GM04503 (cell line): ENCODE measurements at places on chromosomes 2 and 18.

- no peak for DNase-seq
These were observed 6.9 kb upstream of the EHBP1 start for GRCh38 chr2:62698653-62699052.

DNA sequence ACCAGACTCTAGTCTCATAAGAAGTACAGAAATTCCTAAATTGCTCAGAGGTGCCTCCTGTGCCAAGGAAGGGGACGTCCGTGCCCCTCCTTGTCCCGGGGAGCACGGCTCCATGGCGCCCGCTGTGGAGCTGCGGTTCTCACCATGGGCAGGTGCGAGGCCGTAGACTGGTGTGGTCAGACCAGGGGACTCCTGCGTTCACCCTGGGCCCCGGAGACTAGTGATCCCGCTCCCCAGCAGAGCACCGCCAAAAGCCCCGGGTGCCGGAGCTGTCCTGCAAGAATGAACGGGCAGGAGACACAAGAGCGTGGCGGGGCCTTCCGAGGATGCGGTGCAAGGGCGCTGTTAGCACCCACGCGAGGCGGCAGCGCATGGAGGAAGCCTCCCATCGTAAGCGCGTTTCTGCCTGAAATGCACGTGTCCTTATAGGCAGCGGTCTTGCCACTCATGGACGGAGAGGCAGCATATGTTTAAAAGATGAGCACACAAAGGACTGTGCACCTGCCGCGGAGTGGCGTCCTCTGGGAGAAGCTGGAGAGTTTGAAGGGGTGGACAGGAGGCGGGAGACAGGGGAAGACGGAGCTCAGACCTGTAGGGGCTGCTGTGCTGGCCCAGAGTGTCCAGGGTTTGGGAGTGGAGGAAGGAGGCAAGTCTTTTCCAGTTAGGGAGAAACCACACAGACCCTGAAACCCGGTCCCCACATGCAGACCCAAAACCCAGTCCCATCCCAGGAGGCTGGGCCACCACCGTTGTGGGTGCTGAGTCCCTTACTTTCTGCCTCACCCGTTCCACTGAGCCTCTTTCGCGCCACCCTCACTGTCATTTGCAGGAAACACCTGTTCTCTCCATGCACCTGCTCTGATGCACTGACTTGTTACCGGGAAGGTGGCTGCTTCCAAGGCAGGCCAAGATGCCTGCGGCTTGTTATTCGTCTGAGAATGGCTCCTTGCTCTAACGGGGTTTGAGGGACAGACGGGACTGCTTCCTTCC, 7.5 kb upstream of the KCNG2 start:
- no peak for DNase-seq

- no peak for DNase-seq
These were observed 16.6 kb upstream of the HRH4 start for GRCh38 chr18:24443870-24444269.

DNA sequence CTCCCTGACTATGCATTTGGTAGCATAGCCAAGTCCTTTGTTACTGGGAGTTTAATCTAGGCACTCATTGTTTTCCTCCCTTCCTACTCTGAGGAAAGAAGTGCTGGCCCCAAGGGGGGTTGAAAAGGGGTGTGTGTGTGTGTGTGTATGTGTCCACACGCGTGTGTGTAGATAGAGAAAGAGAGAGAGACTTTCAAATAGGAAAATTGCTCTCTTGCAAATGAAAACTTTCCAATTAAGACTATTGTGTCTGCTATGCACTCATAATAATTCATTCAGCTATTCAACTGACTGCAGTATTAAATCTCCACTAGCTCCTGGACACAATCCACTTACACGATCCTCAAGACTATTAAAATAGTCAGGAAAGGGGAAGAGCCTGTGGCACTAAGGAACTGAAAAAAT, 92.9 kb upstream of the CSRNP3 start:
- DNase-seq = no peak

DNA sequence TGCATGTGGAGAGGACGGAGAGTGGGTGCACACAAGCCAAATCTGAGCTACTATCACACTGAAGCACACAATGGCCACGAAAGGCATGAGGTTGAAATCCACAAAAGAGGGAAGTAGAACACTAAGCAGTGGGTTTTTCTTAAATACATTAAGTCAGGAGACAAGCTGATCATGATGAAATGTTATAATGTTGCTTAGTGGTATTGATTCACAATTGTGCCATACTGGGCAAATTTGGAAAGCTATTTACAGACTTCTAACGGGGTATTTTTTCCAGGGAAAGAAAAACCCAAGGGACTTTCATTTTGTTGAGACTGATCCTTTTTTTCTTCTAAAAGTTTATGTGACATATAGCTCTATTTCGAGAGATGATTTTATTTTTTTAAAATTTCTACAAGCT, 100.8 kb upstream of the CNGA3 start:
- DNase-seq = no peak

DNA sequence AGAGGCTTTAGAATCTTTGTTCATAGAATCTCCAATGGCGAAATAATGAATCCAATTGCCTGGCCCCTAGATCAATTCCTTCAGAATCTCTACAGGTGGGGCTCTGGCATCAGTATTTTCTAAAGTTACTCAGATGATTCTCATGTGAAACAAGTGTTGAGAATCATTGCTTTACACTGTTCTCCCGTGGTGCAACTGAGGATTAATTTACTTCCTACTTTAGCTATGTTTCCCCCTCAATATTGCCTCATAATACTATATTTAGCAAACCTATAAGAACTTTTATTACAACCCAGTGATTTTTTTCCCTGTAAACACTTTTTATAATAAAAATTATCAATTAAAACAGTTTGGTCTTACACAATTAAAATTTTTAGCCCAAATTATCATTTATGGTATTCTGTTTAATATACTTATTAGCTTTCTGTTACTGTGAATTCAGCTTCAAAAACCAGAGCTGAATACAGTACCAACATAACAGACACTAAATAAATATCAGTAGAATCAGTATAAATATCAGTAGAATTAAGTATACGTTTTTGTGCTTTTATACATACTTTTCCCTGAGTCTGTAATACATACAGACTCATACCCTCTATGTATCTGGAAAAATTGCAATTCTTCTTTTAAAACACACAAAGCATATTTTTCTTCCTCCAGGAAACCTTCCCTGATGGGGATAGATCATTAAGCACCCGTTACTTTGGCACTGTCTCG, 20.8 kb downstream of the SLC38A11 start:
- DNase-seq = no peak

GRCh38 chr2:236557306-236558030, 12.2 kb upstream of the ACKR3 start:
- DNase-seq = no peak

DNA sequence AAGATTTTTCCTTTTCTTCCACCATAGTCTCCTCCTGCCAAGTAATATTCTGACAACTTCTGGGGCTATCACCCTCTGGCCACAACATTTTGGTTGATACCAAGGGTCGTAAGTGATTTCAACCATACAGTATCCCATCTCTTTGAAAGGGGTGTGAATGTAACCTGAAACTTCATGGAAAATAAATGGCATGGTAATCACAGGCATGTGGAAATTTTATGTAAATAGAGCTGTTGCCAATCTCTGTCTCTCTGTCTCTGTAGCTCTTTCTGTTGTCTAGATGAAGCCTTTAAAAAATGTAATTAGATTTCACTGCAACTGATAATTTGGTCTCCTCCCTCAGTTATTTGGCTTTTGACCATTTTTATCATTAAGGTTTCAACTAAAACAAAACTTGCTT, 125.6 kb upstream of the RPRM start:
- no peak for DNase-seq

DNA sequence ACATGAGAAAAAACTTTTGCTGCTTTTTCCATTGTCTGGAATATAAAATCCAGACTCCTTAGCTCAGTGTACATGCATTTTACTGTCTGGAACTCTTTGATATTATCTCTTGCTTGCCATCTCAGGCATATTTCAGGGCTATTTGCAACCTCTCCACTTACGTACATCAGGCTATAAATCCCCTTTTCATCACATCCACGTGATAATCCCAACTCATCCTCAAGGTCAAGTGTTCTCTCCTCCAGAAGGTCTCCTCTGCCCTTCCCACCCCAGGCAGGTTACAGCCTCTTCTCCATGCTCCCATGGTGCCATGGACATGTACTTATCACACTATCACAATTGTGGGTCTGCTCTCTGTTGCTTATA, 202.5 kb upstream of the RBMS1 start:
- no peak for DNase-seq

GRCh38 chr2:230823264-230823964, 41.3 kb upstream of the ITM2C start:
- no peak for DNase-seq

DNA sequence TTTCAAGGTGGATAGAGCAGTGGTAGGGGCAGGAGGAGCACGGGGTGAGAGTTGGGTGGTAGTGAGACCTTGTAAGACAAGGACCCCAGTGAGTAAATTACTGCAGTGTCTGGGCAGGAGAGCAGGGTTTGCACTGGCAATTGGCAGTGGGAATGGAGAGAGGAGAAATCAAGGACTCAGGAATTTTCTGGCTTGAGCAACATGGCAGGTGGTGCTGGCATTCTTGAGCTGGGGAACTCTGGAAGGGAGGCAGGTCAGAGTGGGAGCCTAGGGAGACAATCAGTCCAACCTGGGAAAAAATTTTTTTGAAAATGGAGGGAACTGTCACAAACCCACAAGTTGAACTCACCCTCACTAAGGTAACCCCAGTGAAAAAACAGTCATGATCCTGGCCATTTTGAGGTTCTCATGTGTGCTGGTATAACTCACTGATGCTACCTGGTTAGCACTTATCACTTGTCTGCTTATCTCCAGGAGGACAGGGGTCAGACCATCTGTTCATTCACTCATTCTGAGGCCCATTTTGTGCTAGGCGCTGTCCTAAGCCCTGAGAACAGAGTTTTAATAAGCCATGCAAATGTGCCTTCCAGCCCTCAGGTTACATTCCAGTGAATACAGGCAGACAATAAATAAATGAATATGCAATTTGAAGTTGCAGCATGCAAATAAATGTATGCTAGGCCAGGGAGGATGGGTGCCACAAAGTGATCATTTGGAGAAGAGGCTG, 92.2 kb upstream of the SEC11C start:
- no peak for DNase-seq

DNA sequence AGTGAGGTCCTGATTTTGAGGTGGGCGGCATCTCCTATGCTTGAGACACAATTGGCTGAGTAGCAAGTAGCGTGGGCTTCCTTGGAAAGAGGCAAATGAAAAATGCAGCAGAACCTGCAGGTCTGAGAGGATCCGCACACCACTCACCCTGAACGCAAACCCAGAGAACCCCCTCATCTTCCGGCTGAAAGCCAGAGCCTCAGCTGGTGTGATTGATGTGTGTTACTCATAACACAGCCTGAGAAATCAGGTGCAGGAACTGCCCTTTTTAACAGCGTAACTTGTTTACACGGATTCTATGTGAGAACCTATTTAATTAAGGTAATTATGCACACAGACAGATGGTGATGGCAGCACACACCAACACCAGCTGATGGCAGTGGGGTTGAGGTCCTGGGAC, 123.4 kb downstream of the MRO start:
- DNase-seq = no peak

GRCh38 chr2:108980076-108980475, 8.9 kb downstream of the EDAR start:
- DNase-seq = no peak

DNA sequence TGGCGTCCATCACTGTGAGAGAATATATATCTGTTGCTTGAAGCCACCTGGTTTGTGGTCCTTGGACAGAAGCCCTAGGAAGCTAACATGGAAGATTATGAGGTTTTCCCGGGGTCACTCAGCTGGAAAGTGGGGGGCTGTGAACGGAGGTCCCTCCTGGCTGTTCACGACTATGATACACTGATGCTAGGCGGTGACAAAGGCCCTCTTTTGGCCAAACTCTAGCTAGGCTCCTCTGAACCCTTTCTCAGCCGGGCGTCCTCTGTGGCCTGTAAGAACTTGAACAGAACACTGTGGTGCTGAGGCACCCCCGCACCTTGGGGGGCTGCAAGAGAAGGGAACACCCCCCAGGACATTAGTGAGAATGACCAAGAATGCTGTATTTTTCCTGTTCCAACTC, 164.6 kb downstream of the TFCP2L1 start:
- no peak for DNase-seq

GRCh38 chr18:8601277-8602032, 7.8 kb upstream of the RAB12 start:
- no peak for DNase-seq

- no peak for DNase-seq
These were observed 347.6 kb upstream of the VRK2 start for GRCh38 chr2:57698935-57699449.

DNA sequence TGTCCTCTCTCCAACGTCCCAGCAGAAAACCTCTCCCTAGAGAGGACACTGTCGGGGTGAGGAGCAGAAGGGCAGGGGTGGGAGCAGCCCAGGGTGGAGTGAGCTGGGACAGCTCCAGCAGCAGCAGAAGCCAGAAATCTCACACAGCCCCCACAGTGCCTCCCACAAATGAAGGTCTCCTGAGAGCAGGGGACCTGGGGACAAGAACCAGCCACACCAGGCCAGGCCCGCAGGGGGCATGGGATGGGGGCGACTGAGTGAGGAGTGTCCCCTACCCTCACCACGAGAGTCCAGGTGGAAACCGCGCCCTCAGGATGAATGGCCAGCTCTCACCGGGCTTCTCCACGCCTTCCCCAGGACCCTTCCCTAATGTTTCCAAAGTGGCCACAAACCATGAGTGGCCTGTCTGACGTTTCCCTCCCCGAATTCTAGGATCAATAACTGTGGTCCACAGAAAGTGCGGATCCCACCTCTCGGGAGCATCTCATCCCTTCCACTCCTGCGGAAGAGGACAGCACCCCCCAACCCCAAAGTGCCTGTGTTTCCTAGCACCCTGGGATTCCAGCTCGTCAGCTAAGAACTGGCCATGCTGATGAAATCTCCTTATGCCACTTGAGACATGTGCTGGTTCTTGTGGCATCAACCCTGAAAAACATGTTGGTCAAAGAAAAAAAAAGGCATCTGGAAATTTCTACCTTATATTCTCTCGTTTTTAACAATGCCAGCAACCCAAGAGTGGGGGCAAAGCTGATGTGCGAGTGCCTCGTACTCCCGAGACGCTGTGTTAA, 121.1 kb downstream of the HDAC4 start:
- DNase-seq = no peak

DNA sequence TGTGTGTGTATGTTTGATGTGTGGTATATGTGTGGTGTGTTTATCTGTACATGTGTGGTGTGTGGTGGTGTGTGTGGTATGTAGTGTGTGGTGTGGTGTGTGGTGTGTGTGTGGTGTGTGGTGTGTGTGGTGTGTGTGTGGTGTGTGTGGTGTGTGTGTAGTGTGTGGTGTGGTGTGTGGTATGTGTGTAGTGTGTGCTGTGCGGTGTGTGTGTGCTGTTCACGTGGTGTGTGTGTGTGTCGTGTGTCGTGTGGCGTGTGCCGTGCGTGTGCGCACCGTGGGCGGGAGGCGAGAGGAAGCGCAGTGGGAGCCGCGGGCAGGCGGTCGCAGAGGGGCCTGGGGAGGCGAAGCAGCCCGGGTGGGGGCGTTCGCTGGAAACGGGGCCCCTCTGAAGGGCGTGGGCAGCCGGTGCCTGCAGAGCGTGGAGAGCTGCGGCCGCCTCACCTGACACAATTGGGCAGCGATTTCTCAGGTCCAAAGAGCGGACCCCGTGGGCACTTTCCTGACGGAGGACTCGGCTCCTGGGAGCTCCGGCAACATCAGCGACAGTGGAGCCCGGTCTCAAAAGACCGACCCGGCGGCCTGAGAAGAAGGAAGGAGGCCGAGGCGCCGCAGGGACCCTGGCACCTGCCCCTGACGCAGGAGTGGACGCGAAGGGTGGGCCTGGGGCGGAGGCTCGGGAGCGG, 741.1 kb upstream of the SALL3 start:
- DNase-seq = no peak
